ENCODE measurements at places on chromosomes 7 and 10. TPM values are rescaled to one million over a fixed set of nuclear protein-coding genes. Genes with fewer than 3 reads are reported as not detected.

GRCh38 chr7:138834583-138834982, 36.6 kb upstream of the ATP6V0A4 start:
- peaks cover 22% of the 10 kb centered on the region for H3K36me3 ChIP-seq
- no peak overlapping the region for H3K27ac ChIP-seq
- H3K4me3 ChIP-seq, result no peak overlapping the region

DNA sequence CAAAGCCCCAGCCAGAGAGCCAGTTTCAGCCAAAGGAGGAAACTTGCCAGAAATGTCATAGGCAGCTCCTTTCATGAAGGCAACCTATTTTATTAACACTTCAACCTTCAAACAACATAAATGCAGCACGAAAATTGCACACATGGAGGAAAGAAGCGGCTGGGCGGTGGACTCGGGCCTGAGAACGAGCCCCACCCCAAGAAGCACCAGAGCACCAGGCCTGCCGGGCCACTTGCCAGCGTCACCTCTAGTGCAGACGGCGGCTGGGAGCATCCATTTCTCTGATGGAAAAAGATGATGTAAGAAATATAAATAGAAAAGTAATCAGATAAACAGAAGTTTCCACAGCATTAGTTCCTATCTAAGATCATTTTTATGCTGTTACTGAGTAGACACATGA, 100.0 kb downstream of the TCERG1L start:
- H3K27ac ChIP-seq, result no peak overlapping the region
- no peak for DNase-seq
- no peaks in the 10 kb centered on the region for H3K36me3 ChIP-seq
- no peaks in the 10 kb centered on the region for H3K27me3 ChIP-seq
- H3K4me1 ChIP-seq, result no peaks in the 10 kb centered on the region
- no peak overlapping the region for H3K4me3 ChIP-seq

- H3K4me3 ChIP-seq, result no peak overlapping the region
- H3K27me3 ChIP-seq, result no peaks in the 10 kb centered on the region
- H3K27ac ChIP-seq, result no peak overlapping the region
- H3K4me1 ChIP-seq, result no peaks in the 10 kb centered on the region
Observed at GRCh38 chr10:32199714-32200394, 143.6 kb upstream of the KIF5B start.

DNA sequence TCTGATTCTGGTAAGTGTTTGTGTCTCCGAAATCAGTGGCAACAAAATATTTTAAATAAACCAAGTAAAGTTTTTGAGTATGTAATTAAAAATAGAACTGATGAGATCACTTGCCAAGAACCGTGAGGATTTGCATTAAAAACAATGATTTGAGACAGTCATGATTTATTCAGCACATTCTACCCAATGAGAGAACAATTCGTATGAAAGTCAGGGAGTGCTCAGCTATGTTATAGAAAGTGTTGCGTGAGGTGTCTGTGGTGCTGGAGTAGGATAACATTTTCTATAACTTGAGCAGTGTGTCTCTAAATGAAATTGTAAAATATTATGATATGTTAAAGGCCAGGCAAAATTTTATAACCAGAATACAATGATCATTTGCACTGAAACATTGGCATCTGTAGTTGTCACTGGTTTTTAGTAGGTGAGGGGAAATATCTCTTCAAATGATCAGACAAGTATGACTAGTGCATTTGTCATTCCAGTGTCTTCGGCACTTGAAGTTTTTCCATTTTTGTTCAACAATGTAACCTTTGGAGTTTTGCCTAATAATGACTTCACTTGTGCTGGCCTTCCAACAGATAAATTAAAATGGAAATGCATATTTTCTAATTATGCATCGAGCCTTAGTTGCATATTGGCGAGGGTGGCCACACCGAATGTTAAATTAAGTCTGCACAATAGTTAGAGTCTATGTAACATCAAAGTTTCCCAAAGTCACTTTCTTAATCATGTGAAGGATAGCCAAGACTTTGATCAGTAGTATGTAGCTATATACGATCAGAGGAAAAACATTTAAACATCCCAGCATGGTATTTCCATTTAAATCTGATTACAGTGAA, 335.9 kb downstream of the GFRA1 start:
- no peak for DNase-seq
- H3K27me3 ChIP-seq, result no peaks in the 10 kb centered on the region
- H3K27ac ChIP-seq, result no peak overlapping the region
- H3K36me3 ChIP-seq, result no peaks in the 10 kb centered on the region
- no peak overlapping the region for H3K4me3 ChIP-seq

Gene IGF2BP3
- 117 TPM for total RNA-seq

Gene SEC23IP
- 80.2 TPM for total RNA-seq

Gene WDR86
- total RNA-seq, result 29.8 TPM
